CD4-positive, alpha-beta T cell treated with Interleukin-6 at 100 ng/mL for 8 hours (primary cell): ENCODE measurements at places on chromosomes 11 and 22.

DNA sequence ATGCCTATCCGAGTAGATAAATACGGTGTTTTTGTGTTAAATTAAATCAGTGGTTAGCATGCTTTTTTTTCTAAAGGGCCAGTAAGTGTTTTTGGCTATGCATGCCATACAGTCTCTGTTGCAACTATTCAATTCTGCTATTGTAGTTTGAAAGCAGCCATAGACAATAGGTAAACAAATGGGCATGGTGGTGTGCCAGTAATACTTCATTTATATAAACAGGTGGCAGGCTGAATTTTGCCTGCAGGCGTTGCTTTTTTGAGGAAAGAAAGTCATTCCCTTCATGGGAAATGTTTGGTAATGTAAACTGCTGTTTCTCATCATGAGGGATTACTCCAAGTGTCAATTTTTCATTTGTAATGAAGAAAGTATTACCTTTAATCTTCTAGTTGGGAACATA is 106.5 kb downstream of the TMEM135 start:
- DNase-seq: no peak

- no peak for DNase-seq
Observed at GRCh38 chr22:26273011-26273675, 103.9 kb downstream of the SEZ6L start.

DNA sequence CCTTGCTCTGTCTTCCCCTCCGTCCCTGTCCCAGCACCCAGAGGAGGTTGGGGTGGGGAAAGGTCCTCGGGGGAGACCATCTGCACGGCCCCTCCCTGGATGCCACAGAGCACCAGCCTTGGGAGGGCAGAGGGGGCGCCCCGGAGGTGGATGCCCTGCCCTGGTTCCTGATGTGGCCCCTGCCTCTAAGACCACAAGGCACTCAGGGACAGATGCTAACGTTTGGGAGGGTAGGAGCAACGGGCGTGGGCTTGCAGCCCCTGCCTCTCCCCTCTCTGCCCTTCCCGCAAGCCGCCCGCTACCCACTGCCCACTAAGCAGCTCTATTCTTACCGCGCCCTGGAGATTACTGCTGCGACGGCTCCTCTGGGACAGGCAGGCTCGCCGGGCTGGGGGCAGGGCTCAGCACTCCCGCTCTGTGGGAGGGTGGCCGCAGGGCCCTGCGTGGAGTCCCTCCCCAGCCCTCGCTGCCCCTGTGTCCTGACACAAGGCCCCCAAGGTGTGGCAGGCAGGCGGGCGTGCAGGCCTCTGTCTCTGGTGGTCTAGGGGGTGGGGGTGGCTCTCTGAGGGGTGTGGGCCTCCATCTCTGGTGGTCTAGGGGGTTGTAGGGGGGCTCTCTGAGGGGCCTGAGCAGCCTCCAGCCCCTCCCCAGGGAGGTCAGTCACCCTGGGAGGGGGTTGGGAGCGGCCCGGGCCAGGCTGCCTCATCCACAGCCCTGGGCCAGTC is 14.9 kb downstream of the BRSK2 start:
- no peak for DNase-seq

- DNase-seq: no peak
Observed at GRCh38 chr11:74465291-74465708, 2.0 kb downstream of the KCNE3 start.

- DNase-seq: no peak
Observed at GRCh38 chr11:80297858-80298632, 857.2 kb upstream of the TENM4 start.

GRCh38 chr11:19742588-19743292 is 30.1 kb downstream of the NAV2 start:
- DNase-seq: peak; percentile 62

- no peak for DNase-seq
Observed at GRCh38 chr11:911031-911889, 650 bp upstream of the CHID1 start.

GRCh38 chr22:31229402-31230079 is 17.4 kb downstream of the LIMK2 start:
- no peak for DNase-seq

GRCh38 chr11:45145379-45146071 is 914 bp upstream of the PRDM11 start:
- DNase-seq: no peak

- DNase-seq: no peak
Observed at GRCh38 chr11:95135155-95135554, 45.5 kb downstream of the ENDOD1 start.

GRCh38 chr11:73423506-73423905 is 47.3 kb downstream of the RELT start:
- no peak for DNase-seq

GRCh38 chr22:46957521-46957920 is 195.1 kb downstream of the TBC1D22A start:
- DNase-seq: no peak

DNA sequence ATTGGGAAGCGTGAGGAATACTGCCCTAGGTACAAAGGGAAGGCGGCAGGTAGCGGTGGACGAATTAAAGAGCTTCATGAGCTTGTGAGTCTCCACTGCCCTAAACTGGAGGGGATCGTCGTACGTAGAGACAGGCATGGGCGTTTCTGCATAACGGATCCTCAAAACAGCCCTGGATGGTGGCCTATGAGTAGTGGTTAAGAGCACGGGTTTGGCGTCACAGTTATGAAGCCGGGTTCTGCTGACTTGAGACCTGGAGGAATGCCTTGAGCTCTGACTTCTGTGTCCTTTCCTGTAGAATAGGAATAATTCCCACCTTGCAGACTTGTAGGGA is 335 bp downstream of the TMEM138 start:
- peak; percentile 12 for DNase-seq

- no peak for DNase-seq
Observed at GRCh38 chr22:23698094-23698493, 7.3 kb downstream of the RGL4 start.

DNA sequence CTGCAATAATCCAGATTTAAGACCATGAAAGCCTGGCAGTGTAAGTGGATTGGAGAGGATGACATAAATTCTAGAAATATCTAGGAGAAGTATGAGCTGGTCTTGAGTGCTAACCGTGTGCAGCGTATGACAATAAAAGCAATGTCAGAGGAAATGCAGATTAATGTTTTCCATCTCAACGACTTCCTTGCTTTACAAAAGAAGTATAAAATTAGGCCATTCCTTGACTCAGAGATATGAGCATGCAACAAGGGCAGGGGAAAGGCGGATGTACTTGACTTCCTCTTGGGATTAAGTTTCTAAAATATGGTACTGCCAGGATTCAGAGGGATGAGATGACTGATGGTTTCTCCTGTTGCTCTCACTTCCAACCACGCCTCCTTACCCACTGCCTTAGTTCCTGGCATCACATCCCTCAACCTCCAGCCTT is 32.3 kb downstream of the ADAMTS15 start:
- no peak for DNase-seq

GRCh38 chr11:19633276-19633675 is 79.4 kb upstream of the NAV2 start:
- DNase-seq: no peak

GRCh38 chr11:27770576-27770975 is 70.3 kb upstream of the BDNF start:
- DNase-seq: no peak

GRCh38 chr11:70000228-70000627 is 77.9 kb upstream of the ANO1 start:
- DNase-seq: no peak

DNA sequence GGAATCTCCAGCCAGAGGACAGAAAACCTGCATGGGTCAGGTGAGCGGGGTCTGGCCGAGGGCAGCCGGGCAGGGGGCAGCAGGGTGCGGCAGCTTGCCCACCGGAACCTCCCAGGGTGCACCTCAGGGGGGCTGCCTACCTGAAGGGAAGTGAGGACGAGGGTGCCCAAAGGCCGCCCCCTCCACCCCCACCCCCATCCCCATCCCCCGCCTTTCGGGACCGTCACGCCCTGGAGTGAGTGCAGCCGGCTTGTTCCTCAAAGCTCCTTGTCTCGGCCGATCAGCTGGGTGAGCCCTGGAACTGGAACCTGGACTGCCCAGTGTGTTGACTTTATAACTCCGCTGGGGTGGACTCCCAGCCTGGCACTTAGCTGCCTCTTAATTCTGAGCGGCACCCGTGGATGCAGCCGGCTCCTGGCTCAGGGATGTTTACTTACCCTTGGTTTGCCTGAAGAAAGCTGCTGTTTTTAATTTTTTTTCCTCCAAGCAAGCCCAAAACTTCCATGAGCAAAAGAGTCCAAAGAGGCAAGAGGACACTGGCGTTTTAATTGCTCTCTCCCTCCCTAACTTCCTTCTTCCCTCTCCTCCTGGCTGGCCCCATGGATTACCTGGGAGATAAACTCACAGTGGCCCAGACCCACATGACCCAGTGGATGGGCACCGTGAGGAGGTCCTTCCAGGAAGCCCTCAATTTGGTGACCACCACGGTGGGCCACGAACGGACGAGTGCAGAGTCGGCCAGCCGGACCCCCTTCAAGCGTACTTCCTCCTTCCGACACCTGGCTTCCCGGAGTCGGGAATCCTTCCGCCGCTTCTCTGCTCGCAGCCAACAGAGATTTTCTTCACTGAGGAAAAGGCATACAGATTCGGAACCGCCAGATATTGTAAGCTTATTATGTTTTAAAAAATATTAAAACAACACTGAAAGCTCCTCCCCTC is 87.8 kb upstream of the CRYBB3 start:
- no peak for DNase-seq

- no peak for DNase-seq
Observed at GRCh38 chr22:38213319-38213989, 11.7 kb downstream of the MAFF start.

GRCh38 chr22:41478473-41478872 is 9.6 kb downstream of the ACO2 start:
- no peak for DNase-seq

- DNase-seq: no peak
Observed at GRCh38 chr11:92083123-92083522, 141.5 kb upstream of the FAT3 start.

GRCh38 chr11:29959488-29959887 is 57.3 kb downstream of the KCNA4 start:
- no peak for DNase-seq

- DNase-seq: no peak
Observed at GRCh38 chr22:19631899-19632667, 82.2 kb upstream of the SEPTIN5 start.

DNA sequence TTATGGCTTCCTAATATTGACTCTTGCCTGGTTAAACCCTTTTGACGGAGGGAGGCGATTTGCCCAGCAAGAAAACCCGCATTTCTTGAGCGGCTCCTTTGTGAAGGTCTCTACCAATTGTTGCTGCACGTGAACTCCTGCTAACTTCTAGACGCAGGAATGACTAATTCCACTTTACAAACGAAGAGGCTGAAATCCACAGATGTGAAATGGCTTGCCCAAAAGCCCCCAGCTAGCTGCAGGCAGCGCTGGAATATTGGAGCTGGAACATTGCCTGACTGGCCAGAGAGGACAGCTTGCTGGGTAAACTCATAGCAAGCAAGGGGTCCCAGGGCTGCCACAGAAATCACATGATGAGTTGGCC is 542 bp downstream of the GCAT start:
- DNase-seq: no peak

DNA sequence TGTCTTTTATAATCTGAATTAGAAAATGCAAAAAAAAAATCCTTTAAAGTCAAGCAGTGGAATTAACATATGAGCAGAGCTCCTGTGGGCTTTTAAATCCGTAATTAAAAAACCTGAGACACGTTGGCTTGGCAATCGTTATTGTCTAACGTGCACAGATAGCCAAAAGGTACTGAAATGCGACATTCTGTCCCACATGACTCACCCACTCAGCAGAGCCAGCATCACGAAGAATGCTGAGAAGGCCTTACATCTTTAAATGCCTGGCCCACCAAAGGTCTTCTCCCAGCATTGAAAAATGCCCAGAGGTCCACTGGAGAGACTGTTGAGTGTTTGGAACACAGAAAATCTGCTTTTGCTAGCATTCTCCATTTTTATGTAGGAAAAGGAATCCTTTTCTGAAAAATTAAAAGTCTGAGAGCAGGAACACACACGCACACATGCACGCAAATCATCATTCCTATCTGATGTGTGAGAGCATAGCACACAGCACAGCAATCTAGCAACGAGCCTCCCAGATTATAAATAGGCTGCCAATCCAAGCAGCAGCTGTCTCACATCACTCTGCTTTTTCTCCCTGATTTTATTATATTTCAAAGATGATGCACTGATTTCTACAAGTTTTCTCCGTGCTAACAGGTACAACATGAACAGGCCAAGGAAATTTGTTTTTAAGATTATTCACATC is 94.5 kb downstream of the PHF21A start:
- DNase-seq: no peak

DNA sequence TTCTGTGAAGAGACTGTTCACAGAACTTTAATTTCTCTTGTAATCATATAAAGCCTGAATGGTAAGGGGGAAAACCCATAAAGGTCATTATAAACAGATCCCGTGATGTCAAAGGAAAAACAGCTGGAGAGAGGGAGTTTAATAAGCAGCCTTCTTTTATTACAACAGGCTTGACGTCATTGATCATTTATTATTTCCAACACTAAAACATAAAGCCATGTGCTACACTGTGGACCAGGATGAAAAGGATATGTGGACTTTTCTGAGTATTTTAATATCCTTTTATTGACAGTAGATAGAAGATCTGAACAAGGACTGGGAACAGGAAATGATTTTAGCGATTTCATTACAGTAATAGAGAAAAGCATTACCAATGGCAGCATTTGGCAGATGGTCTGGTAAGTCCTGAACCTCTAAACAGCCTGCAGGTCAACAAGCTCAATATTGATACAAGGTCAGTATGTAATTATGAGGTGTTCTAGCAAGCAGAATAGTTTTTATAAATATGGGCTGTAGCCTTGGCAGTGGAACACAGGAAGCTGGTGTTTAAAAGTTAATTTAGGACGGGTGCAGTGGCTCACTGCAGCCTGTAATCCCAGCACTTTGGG is 25.1 kb upstream of the TPH1 start:
- DNase-seq: no peak

DNA sequence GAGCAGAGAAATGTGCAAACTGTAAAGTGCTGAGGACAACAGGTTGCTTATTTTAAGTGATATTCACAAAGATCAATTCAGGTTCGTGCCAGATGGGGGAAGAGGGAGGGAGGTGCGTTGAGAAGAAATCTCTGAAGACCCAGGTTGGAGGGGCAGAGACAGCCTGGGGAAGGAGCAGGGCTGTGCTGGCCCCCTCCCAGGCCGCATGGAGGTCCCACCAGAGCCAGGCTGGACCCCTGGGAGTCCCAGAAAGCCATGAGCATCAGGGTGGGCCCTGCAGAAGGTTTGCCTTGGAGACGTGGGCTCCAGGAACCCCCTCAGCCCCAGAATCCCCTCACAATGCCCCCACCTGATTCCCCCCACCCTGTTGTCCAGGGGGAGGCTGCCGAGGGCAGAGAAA is 47.4 kb downstream of the IGLL1 start:
- DNase-seq: no peak

- no peak for DNase-seq
Observed at GRCh38 chr22:47206164-47206563, 443.7 kb downstream of the TBC1D22A start.

DNA sequence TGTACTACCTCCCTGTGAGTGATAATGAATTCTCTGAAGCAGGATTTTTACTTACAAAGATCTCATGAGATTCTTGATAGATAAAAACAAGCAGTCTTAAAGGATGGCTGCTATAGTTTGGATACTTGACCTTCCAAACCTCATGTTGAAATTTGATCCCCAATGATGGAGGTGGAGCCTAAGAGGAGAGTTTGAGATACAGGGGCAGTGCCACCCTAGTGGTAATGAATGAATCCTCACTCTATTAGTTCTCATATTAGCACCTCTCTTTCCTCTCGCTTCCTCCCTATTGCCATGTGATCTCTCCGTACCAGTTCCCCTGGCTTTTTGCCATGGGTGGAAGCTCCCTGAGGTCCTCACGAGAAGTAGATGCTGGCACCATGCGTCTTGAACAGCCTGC is 37.9 kb upstream of the OR8B8 start:
- no peak for DNase-seq
